ENCODE measurements at places on chromosomes 6 and 20.

DNA sequence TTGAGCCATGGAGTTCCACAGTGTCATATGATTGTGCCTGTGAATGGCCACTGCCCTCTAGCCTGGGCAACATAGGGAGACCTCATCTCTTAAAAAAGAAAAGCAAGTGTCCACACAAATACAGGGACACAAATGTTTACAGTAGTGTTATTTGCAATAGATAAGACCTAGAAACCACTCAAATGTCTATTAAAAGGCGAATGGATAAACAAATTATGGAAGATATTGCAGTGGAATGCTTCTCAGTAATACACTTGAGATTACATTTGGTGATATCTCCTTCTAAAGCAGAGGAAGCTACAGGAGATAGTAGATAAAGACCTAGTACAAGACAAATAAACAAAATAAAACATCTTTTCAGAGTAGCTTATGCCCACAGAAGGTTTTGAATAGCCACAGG is 44.6 kb upstream of the ASCC3 start:
- DNase-seq: no peak

DNA sequence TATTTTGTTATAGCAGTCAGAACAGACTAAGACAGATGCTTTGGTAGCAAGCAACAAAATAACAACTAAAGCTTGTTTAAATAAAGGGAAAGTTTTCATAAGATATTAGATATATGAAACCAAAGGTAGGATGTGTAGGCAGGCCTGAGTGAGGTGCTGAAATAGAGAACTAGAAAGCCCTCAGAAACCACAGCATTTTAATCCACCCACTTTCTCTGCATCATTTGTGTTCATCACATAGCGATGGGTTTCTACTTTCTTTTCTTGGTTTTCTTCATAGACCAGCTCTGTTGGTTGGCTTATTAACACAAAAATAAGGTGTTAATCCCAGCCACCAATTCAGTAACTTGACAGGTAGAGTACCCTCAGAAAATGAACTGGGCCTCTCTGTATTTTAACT is 58.6 kb downstream of the RPS12 start:
- no peak for DNase-seq

DNA sequence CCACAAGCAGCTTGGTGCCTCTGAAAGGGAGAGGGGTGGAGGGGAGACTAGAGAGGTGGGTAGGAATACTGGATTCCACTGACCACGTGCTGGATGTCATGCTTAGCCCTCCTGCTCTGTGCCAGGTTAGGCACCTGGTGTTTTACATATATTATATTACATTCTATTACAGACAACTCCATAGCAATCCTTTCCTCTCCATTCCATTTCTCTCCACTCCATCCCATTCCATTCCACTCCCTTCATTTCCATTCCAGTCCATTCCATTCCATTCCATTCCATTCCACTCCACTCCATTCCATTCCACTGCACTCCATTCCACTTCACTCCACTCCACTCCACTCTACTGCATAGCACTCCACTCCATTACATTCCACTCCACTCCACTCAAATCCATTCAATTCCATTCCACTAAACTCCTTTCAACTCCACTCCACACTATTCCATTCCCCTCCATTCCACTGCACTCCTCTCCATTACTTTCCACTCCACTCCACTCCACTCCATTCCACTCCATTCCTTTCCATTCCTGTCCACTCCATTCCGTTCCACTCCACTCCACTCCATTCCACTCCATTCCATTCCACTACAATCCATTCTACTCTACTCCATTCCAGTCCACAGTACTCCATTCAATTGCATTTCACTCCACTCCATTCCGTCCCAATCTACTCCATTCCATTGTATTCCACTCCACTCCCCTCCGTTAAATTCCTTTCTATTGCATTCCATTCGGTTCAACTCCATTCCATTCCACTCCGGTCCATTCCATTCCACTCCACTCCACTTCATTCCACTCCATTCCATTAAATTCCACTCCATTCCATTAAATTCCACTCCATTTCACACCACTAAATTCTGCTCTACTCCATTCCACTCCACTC is 27.2 kb upstream of the DEFB125 start:
- no peak for DNase-seq

DNA sequence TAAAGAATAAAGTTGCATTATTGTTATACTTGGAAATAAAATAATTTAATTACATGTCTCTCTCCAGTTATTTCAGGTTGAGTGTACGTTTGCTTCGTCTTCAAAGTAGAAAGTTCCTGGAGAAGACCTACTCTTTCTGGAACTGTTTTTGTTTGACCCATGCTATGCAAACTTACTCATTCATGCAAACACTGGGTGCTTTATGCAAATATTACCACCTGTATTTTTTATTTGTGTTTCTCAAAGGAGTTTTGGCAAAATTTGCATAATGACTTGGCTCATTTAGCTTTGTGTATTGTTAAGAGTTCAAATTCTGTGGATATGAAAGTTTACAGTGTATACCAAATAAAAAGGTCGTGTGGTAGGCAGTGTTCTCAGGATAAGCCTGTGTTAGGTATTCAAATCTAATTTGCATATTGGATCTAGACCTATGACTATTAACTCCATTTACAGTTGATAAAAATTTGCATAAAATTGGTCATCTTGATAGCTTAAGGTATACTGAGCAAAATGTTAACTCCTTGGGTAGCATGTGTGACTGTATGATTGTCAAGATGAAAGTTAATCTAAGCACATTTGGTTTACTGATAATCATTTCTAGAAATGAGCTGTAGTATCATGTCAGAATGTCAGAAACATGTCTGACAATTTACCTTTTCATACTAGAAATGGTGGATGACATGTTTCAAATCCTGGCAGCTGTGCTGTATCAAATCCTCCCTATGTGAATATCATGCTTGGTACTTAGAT is 65.2 kb downstream of the CDKAL1 start:
- no peak for DNase-seq

GRCh38 chr6:14121936-14122344 is 4.4 kb downstream of the CD83 start:
- no peak for DNase-seq
